ENCODE measurements at places on chromosomes 3 and 15.

DNA sequence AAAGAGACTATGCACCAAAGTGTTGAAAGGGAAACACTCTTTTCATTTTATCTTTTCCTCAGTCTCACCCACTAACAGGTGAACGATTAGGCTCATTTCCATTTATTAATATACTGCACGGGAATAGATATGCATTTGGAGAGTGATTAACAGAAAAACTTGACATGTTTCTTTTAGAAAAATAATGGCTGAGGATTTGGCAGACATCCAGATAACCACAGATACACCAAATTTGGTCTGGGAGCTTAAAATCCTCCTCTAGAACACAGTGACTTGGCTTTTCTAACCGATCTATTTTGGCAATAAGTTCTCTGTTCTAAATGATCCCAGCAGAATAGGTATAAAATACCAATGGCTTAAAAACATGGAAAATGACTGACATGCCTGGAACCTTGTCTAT lies 459.3 kb upstream of the SGO1 start:
- no peak for DNase-seq

GRCh38 chr3:189236352-189236751 lies 64.6 kb downstream of the TPRG1 start:
- no peak for DNase-seq

- DNase-seq = no peak
Observed at GRCh38 chr3:119211193-119211592, 29.5 kb downstream of the B4GALT4 start.

DNA sequence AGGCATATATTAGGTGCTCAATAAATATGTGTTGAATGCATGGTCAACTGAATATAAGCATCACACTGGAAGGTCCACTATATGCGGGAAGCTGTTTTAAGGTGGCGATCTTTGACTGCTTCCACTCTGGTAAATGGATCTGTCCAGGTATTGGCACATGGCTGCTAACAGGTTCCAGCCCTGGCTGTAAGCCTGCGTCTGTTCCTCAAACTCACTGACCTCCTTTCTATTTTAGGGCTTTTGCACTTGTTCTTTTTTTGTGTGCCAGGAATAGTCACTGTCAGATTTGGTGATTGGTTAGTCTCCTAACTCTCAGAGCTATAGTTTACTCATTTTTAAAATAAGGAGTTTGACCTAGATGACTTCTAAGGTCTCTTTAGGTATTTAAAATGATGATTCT lies 46.2 kb downstream of the ADAMTSL3 start:
- no peak for DNase-seq

DNA sequence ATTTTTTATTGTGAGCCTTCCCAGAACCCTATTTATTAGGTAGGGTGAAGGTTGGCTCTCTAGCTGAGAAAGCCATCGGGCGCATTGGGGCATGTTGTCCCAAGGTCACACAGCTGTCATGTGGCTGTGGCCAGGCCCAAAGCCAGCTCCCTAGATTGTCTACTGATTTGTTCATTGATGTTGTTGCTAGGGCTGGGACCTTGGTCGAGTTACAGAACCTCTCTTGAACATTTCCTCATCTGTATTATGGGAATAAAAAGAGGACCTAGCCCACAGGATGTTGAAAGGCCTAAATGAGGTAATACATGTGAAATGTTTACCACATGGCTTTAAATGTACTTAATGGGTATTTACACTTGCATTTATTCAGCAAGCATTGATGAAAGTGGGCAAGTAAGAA lies 252.5 kb downstream of the SUCLG2 start:
- no peak for DNase-seq

DNA sequence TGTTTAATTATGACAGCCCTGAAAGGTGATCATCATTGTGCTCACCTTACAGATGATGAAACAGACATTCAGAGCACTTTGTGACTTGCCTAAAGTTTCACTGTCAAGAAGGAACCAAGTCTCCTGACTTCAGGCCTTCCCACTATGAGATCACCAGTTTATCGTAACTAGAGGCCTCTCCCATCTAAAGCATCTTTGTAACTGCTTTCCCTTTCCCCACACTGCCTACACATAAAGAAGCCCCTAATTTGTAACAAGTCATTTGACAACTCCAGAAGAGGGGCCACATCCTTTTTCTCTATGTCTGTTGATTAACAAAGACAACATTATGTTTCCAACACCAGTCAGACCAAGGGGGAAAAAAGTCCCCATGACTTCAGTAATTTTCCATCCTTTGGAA lies 1.1 kb downstream of the KLHL6 start:
- no peak for DNase-seq

DNA sequence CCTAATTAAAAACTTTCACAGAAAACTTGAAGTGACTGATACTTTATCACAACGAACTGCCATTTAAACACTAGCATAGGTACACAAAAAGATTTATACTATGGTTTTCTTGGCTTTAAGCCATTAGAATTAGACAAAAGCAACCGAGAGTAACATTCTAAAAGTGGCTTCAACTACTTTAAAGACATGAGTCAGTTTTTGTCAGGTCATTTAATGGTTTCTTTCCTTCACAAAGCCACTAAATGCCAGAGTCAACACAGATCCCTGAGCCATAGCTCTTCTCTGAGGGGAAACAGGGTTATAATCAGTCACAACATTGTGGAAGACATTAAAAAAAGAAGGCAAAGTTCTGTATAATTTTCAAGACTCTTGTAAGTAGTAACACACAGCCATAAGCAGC lies 54.6 kb downstream of the CAPN3 start:
- DNase-seq = no peak

- DNase-seq = no peak
Observed at GRCh38 chr3:163924600-163924999, 1153.7 kb downstream of the SI start.
